Activated naive CD4-positive, alpha-beta T cell treated with anti-CD3 and anti-CD28 coated beads for 36 hours (primary cell): ENCODE measurements at places on chromosomes 12 and 14.

DNA sequence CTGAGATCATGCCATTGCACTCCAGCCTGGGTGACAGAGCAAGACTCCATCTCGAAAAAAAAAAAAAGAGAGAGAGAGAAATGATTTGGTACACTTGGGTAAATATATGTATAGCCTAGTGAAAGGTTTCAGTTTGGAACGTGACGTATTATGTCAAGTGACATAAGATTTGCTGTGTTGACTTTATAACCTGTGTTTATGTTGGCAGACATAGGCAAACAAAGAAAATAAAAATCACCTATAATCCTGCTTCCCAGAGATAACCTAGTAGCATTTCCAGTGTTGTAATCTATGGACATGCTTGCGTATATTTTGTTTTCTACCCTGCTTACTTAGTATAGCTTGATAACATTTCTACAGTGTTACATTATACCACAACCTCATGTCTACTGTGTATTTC is 16.7 kb downstream of the ERG28 start:
- no peaks in the 10 kb centered on the region for H3K4me1 ChIP-seq
- DNase-seq: no peak
- no peak overlapping the region for H3K4me3 ChIP-seq
- H3K27me3 ChIP-seq: no peaks in the 10 kb centered on the region
- H3K27ac ChIP-seq: no peak overlapping the region

GRCh38 chr14:88166616-88167015 is 156.5 kb downstream of the KCNK10 start:
- H3K27me3 ChIP-seq: peaks cover 7% of the 10 kb centered on the region
- H3K27ac ChIP-seq: no peak overlapping the region
- no peak for DNase-seq
- no peaks in the 10 kb centered on the region for H3K36me3 ChIP-seq
- H3K4me1 ChIP-seq: no peaks in the 10 kb centered on the region

DNA sequence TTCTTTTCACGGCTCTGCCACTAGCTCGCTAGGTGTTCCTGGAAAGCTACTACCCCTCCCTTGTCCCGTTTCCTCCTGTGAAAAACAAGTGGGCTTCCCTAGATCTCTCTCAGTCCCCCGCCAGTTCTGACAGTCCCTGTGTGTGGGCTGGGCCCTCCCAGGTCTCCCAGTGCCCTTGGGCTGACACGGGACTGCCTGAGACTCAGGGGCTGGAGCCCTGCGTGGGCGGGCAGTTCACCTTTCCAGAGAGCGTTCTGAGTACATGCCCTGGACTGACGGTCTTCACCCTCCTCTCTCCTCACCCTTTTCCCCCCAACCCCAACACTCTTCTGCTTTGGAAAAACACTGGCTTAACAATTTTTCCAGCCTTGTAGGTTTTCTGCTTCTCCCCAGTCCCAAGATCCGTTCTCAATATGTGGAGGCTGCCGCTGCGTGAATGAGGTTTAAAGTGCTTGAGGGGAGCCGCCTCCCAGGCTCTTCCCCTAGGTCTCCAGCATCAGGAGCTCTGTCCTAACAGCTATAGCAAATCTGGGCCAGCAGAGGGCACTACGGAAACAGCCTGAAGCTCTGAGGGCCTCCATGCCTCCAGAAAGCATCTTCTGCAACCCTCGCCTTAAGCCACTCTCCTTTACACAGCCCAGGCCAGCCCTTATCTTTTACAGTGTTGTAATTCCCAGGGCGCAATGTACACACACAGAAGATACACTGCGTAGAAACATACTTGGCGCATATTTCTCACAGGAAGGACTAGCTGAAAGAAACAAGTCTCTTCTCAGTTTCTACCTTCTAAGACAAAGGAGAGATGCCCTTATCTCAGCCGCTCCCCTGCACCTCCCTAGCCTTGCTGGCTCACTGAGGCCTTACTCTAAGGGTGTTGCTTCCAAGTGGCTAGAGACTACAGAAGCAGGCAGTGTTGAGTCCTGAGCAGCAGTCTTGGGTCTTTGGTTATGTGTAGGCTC is 10.4 kb upstream of the DCD start:
- H3K4me1 ChIP-seq: no peaks in the 10 kb centered on the region
- no peak overlapping the region for H3K4me3 ChIP-seq
- peak; percentile 72 for DNase-seq
- no peak overlapping the region for H3K27ac ChIP-seq
- H3K36me3 ChIP-seq: no peaks in the 10 kb centered on the region
- H3K27me3 ChIP-seq: peaks cover 2% of the 10 kb centered on the region

DNA sequence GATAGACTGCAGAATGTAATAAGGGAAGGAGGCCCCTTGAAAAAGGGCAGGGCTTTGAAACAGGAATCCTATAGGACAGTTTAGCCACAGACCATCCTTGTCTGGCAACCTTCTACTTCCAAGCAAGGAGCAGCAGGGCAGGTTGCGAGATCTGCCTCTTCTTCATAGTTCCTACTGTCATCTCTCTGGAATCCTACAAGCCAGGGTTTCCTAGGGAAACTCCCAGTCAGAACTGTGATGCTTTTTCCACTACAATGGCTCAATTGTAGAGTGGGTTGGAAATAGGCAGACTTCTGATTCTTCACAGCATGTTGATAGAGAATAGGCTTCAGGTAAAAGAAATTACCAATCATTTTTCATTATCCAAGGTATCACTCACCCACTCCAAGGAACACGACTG is 186.3 kb downstream of the DACT1 start:
- H3K4me3 ChIP-seq: no peak overlapping the region
- no peaks in the 10 kb centered on the region for H3K36me3 ChIP-seq
- H3K27me3 ChIP-seq: no peaks in the 10 kb centered on the region
- no peak for DNase-seq
- H3K4me1 ChIP-seq: no peaks in the 10 kb centered on the region

DNA sequence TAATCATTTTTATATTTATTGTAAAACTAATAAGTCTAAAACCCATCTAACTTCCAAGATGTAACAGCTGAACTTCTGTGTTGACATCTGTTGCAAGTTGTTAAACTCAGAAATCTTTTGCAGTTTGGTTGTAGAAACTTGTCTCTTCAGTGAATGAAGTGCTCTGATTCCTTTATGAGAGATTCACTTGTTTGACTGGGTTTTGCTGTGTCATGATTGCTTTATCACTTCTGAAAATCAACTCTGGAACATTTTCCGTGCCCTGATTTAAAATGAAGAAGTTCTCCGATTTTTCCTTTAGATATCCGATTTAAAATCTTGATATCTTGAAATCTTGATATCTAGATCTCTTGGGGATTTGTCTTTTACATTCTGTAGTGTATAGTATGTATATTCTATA is 65.1 kb downstream of the DIP2B start:
- DNase-seq: no peak
- H3K4me1 ChIP-seq: peaks cover 54% of the 10 kb centered on the region
- no peak overlapping the region for H3K4me3 ChIP-seq
